T1000 (cell line): ENCODE measurements at places on chromosomes 2 and 18.

DNA sequence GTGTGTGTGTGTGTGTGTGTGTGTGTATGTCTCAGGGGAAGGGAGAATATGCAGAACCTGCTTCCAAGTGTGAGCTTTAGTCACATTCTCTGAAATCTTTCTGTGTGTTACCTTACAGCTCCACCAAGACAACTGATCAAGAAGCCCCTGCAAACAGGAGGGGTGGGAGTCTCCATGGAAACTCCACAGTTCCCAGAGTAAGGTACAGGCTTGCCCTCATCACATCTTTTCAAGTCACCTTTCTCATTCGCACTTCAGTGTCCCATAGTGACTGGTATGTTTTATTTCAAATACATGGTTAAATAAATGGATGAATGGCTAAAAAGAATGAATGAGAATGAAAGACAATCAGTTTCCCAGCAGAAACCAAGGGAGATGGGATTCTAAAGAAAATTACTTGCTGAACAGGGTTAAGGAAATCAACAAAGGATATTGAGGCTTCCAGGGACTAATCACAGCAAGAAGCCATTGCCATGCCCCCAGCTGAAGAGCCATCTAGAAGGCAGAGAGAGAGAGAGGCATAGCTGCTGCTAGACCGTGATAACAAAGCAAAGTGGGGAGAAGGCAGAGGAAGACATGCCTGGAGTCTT is 987.2 kb upstream of the CELF4 start:
- no peak for DNase-seq

GRCh38 chr2:16255120-16255519 is 314.8 kb downstream of the MYCN start:
- no peak for DNase-seq

DNA sequence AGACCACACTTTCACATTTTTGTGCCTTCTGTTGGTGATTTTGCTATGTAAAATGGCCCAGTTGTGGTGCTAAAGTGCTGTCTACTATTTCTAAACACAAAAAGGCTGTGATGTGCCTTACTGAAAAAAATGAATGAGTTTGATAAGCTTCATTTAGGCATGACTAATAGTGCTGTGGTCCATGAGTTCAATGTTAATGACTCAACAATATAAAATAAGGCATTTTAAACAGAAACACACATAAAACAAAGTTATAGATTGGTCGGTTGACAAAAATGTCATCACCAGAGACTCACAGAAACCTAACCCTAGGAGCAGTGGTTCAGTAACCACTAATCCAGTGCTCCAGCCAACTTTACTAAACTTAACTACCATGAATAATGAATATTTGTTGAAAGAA is 160.0 kb downstream of the DNAH6 start:
- DNase-seq, result peak; percentile 19

DNA sequence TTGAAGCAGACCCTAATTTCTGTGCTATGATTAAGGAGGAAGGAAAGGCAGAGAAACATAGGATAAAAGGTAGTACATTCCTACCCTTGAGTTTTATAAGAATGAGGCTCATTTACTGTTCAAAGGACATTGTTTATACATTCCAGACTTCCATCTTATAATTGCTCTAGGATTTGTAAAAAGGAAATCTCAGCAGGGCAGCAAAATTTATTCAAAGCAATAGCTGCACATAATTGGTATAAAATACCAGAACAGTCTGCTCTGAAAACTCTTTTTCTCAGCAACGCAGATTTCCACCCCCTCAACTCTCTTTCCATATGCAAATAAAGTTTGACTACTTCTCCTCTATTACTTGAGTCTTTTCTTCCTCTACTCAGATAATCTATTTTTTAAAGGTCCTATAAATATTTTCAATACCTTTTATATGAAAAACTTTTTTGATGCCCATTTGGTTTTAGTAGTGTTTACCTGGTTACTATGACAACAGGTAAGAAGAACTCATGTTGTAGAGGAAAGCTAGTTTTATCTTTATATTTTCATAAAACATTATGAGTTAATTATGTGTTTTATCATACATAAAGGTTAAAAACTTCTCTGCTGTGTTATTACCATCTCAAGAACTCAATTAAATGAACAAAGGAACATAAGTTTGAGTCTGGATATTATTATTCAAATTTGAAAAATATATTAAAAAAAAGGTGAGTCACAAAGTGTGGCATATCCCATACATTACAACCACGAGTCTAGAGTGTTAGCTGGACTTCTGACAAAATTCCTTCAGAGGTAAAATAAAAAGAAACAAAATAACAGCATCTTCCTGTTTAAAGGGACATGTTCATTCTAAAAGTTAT is 19.9 kb downstream of the RBMS1 start:
- DNase-seq, result no peak
